Effector CD4-positive, alpha-beta T cell (primary cell): ENCODE measurements at places on chromosomes 3 and 15.

- no peak for DNase-seq
These were observed 111.2 kb upstream of the STT3B start for GRCh38 chr3:31421314-31422048.

- no peak for DNase-seq
These were observed 53.3 kb upstream of the SNRK start for GRCh38 chr3:43233062-43233461.

- no peak for DNase-seq
These were observed 55.6 kb upstream of the LRTM1 start for GRCh38 chr3:54983266-54984099.

DNA sequence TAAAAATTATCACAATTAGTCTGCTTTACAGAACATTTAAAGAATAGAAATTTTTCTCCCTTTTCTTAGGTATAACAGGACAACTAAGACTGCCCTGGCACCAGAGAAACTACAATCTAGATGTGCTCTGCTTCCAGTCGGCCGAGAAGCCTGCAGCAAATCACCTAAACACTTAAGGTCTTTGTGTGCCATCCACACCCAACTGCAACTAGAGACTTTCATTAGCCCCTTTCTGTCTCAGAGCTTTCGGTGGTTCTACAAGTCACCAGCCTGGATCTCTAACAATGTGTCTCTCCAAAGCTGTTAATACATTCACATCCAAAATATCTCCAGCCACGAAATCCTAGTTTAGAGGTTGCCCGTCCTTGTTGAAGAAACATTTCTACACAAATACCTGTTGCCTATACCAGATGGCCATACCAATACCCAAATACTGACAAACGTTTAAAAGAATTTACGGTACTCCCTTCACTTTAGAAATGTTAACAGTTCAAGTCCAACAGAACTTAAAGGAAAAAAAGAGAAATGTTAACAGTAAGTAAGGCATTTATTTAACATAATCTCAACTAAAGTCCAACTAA is 6.7 kb downstream of the PRC1 start:
- DNase-seq: no peak

GRCh38 chr3:16838561-16838960 is 46.2 kb upstream of the PLCL2 start:
- no peak for DNase-seq
